Upper lobe of left lung (tissue), 6 donors: ENCODE measurements at places on chromosomes 1 and 21. TPM values are rescaled to one million over a fixed set of nuclear protein-coding genes. Genes with fewer than 3 reads are reported as not detected.

CFHR3 gene
- 0.61 TPM for total RNA-seq

CFAP57 gene
- total RNA-seq: 3.3 TPM

SLFNL1 gene
- 7.3 TPM for total RNA-seq

GNL2 gene
- 32.9 TPM for total RNA-seq

CA6 gene
- not detected for total RNA-seq

SHE gene
- 26.4 TPM for total RNA-seq

LCE1D gene
- not detected for total RNA-seq

S100A12 gene
- 5.2 TPM for total RNA-seq

KRTAP7-1 gene
- not detected for total RNA-seq

ATP5PF gene
- total RNA-seq: 72.1 TPM

CGN gene
- 111 TPM for total RNA-seq

HFM1 gene
- total RNA-seq: 3.2 TPM

LIPI gene
- total RNA-seq: not detected

MFAP2 gene
- 12.9 TPM for total RNA-seq

TRPM2 gene
- 11.7 TPM for total RNA-seq
